ENCODE measurements at places on chromosomes 12 and 14.

DNA sequence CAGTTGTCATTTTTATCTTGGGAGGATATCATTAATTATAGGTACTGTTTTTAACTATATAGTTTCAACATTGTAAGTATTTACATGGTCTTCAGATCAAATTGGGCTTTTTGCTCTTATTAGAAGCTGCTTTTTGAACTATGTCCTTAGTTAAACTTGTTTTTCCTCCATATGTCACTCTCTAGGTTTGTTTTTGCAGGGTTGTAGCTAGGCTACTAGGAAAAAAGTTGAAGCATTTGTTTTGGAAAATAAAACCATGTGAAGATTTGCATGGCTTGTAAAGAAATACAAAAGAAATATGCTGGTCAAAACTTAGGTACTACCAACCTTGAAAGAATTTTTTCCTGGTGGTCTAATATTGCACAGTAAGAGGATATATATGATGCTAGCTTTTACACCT, 3.4 kb downstream of the ARID2 start:
- DNase-seq = no peak

DNA sequence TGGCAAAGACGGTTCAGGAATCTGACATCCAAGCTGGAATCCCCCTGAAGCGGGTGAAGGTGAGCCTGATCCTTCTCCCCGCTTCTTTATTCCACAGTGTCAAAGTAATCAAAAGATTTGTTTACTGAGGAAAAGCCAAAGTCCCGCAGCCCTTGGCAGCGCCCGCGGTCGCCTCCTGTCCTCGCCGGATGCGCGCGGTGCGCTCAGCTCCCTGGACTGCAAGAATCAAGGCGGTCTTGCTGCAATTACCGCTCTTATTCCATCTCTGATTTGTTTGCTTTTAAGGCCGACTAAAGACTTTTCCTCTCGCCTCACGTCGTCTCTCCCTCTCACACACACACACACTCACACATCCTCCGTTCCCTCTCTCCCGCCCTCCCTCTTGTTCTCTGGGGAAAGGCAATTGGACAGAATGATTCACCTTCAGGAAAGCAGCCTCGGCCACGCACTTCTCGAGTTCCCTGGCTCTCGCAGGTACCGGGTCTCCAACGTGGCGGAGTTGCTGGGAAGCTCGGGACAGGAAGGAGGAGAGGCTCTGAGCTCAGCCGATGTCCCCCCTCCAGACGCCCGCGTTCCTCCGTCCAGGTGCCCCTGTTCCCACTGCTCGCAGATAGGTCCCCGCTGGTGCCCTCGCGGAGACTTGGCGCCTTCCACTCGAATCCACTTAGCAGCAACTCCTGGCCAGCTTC, 68.6 kb upstream of the USP15 start:
- no peak for DNase-seq

DNA sequence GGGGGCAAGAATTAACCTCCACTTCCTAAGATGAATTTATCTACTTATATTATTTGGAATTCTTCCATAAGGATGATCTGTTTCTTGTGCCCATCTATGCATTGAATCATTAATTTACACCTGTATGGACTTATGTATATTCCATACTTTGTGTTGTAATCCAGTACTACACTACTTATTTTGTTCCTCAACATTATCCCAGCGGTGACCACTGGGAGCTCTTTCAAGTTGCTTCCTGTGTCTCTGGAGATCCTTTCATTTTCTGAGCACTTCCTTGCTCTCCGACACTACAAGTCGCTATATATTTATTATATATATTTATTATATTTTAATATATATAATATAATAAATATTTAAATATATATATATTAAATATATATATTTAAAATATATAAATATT, 54.9 kb upstream of the SCN8A start:
- no peak for DNase-seq

- no peak for DNase-seq
Observed at GRCh38 chr12:86196465-86196864, 59.7 kb downstream of the MGAT4C start.

- no peak for DNase-seq
Observed at GRCh38 chr14:101084436-101084826, 180.9 kb upstream of the RTL1 start.

GRCh38 chr14:72847721-72848120, 46.2 kb downstream of the DPF3 start:
- no peak for DNase-seq

GRCh38 chr14:94127330-94127729, 2.1 kb downstream of the IFI27L2 start:
- no peak for DNase-seq

- no peak for DNase-seq
Observed at GRCh38 chr14:101114726-101115515, 211.4 kb upstream of the RTL1 start.

DNA sequence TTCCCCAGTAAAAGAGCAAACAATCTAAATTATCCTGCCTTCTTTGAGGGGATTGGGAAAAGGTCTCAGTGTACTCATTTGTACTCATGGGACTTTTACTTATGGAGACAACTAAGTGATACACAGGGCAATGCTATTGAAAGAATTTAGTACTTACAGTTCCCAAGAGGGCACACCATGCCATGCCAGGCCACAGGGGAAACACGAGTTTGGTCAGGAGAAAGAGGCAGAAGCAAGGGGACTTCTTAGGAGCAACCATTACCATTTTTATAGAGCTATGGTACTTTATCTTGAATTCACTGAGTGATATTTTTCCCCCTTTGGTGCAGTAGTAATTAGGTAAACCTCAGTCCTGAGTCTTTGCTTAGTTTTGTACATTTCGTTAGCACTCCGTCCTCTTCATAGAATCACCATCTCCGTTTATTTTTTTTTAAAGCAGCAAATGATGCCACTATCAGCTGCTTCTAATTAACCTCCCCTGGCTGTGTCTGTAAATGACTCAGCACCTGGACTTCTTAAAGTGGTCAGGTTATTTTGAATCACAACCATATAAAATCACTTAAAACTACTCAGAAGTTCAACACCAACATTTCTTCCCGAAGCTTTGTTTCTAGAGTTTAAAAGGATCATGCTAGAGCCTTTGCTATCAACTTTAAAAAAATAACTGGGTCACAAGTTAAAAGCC, 5.9 kb upstream of the WASHC3 start:
- DNase-seq = no peak

DNA sequence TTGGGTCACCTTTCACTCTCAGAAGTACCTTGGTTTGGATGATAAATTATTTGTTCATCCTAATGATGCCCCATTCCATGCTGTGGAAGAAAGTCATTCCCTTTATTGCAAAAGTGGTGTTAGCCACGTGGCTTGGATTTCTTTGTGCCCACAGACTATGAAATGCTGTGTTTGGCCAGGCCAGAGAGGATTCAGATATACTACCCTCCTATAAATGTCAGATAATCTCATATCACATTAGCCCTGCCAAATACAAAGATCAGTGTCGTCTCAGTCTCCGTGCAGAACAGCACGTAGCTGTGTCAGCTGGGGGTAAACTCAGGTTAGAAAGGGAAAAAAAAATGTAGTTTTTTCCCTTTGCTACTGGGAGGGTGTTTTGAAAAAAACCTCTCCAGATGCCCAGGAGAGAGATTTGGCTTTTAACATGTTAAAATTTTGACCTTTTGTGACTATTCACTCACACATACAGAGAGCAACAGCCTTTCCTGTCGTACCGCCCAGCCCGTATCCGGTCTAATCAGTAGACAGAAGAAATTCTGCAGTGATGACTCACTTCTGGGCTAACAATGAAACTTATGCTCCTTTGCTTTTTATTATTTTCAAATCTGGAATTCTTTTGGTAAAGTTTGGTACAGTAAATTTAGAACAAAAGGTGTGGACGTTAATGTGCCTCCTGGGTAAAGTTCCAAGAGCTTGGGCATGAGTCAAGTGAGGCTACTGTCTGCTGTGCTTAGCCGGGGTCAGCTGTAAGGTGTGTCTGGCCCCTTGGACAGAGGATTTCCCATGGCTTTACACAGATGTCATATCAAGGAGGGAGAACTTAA, 8.5 kb upstream of the PTPRB start:
- DNase-seq = no peak

- DNase-seq = no peak
Observed at GRCh38 chr12:48990552-48990951, 8.6 kb downstream of the DDN start.

DNA sequence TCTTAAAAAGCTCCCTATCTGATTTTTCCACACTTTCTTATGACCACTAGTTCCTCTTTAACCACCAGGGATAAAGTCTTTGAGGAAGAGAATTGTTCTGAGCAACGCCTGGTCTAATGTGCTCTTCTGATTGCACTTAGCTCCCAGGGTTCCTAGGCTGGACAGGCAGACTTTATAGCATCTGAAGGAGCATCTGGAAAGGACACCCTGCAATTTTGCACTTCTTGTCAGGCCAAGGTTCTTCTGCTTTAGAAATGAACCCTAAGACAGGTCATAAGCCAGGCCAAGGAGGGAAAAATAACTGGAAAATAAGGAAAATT, 126.3 kb downstream of the KTN1 start:
- no peak for DNase-seq

DNA sequence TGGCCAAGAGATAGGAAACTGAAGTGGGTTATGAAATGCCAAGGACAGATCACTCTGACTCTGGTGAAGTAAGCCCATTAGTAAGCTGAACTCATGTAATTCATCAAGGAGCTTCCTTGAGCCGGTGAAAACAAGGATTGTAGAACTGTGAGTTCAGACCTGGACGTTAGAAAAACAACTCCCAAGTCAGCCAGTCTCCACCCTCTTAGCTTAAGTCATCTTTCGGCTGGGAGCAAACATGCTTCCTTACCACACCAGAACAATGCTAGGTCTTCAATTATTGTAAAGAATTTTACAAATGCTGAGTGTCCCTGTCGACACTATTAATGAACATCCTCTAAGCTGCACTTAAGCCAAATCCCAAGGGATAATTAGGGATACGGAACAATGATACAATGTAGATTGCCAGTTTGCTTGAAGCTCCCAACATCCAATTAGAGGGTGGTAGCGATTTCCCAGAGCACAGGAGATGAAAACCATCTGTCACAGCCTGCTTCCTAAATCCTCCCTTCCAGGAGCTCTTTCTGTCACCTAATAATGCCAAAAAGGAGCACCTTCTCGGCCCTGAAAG, 45.7 kb upstream of the VASH1 start:
- no peak for DNase-seq

- DNase-seq = no peak
Observed at GRCh38 chr14:60343571-60344071, 94.6 kb downstream of the PPM1A start.

DNA sequence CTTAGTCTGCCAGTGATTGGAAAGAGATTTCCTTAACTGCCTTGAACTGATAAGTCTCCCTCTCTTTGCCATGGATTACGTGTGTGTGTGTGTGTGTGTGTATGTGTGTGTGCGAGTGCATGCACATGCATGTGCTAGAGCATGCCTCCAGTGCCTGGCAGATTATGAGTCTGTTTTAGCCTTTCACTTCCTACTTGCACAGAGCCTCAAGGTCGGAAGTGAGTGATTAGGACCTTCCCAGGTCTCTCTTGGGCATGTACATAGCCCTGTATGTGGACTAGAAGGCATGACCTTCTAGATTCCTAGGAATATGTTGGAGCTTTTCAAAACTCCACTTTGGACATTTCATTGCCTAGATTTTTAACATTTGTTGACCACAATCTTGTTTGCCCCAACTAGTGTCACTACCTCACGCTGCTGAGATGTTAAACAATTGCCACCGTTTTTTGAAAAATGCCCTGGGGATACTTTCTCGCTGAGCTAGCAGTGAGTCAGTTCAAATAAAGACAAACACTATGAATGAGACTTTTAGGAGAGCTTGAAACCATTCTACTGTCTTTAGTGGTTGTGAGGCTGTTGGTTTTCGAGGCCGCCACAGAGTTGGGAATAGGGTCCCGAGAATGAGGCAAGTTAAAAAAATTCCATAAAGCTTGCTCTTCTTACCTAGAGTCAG, 28.2 kb downstream of the KIAA0586 start:
- DNase-seq = no peak

DNA sequence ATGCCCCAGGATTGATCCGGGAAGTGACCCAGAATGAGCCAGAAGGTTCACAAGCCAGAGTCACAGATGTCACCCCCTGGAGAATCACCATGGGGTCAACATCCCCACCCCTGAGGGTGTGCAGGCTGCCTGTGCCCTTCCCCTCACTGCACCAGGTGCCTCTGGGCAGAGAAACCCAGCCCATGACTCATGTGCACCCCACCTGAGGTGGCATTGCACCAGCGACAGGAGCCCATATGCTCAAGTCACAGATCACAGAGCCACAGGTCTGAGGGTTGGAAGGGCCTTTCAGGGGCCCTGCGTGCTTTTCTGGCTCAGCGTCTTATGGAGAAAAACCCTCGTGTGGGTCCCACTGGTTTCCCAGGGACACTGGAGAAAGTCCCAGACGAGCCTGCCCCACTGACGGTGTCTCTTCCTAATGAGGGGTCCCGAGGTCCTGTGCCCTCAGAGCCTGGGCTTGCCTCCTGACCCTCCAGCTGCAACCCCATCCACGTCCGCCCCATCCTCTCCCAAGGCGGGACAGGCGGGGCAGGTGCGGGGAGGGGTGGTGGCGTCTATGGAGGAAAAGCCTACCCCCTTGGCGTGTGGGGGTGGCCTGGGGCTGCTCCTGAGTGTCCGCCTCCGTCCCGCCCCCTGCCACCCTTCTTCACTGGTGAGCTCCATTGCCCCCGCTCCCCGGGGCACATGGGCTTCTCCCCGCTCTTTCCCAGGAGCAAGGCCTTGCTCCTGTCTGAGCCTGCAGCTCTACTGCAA, 47.6 kb downstream of the SLC8B1 start:
- no peak for DNase-seq

DNA sequence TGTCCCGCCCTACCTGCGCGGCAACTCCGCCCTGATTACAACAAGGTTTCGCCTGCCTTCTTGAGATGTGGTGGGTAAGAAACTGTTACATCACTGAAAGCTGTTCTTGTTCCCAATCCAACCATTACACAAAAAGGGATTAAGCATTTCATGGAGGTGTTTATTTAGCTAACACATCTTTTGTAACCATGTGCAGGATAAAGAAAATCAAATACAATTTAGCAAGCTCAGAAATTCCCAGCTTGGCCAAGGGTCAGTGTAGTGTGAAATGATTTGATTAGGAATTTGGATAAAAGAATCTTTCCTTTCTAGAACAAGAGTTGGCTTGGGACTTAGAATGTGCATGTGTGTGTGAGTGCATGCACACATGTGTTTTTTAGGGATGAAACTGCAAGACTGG, 6.3 kb downstream of the FOXN4 start:
- no peak for DNase-seq

DNA sequence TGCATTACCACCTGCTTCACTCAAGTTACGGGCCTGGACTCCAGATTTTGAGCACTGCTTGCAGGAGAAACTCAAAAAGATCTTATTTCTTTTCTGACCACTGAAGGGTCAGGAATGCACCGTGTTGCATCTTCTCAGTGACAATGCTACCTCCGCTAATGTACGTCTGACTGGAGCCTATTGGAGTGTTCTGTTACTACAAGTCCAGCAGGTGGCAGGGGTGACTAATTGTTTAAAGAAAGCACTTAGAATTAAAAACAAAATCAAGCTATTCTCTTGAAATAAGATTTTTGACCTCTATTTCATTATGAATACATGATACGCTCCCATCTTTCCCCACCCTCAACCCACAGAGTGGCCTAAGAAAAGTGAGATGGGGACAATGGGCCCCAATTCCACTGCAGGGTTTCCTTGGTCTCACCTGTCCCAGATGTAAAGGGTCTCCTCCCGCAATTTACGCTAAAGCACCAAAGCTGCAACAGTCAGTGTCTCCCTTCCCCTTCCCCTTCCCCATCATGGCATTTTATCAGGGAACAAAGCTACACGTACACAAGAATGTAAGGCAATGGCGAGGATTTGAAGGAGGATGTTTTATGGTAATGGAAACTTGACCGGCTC, 2.2 kb downstream of the TBPL2 start:
- no peak for DNase-seq

Data from stimulated activated CD4-positive, alpha-beta T cell treated with anti-CD3 and anti-CD28 coated beads, Interleukin-2, amount 100 ng/mL, for 48 hours (primary cell).